ENCODE measurements at places on chromosomes 1 and 21.

- DNase-seq, result no peak
Observed at GRCh38 chr1:226444901-226445300, 37.0 kb upstream of the PARP1 start.

DNA sequence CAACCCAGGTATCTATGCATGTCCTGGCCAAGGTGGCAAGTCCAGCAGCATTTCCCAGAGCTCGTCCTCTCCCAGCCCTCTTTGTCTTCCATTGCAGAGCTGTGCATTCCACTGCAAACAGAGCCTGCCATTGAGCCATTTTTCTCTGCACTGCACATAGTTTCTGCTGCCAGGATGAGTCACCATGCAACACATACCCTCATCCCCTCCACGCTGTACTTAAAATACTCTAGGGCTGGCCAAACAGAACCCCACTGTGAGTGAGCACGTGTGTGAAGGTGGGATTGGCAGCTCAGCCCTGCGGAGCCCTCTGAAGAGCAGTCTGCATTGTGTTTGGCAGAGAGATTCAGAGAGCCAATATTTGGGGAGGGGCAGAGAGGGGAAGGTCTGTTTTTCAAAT is 3.9 kb upstream of the ATP1B1 start:
- DNase-seq, result no peak

- no peak for DNase-seq
Observed at GRCh38 chr1:71193153-71193552, 112.3 kb upstream of the ZRANB2 start.

DNA sequence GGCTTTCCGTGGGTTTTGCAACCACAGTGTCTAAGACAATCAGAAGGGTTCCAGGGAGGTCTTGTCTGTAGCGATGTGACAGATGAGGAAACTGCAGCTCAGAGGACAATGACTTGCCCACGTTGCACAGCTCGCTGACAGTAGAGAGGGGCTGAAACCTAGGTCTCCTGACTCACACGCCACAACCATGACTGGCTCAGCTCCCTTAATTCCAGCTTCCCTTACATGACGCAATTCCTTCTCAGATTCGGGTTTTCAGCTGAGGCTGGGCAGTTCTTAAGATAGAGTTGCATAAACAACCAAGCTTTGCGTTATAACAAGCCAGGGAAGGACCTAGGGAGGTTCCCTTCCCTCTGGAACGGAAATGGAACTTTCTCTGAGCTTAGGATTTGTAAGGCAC is 36.3 kb downstream of the DHCR24 start:
- DNase-seq, result no peak

GRCh38 chr1:17348593-17349234 is 23.3 kb upstream of the PADI6 start:
- DNase-seq, result no peak

DNA sequence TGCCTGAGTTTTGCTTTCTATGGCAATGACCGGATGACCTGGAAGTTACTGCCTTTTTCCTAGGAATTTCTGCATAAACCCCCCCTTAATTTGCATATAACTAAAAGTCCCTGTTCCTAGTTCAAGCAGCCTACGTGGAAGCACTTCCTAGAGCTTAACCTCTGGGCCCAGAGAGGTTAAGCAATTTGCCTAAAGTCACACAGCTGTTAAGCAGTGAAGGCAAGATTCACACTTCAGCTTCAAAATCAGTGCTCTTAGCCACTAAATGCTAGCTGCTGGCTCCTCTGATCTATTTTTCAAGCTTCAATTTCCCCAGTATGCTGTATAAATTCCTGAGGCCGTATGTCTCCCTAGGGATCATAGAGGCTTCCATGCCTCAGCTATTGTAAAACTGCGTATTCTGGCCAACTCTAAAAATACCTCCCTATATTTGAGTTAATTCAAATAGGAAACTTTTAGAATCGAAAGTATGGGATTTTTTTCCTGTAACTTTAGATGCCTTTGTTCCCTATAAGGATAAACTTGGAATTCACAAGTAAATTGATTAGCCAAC is 53.1 kb upstream of the CD5L start:
- no peak for DNase-seq

GRCh38 chr1:20819818-20820217 is 32.7 kb upstream of the HP1BP3 start:
- no peak for DNase-seq

DNA sequence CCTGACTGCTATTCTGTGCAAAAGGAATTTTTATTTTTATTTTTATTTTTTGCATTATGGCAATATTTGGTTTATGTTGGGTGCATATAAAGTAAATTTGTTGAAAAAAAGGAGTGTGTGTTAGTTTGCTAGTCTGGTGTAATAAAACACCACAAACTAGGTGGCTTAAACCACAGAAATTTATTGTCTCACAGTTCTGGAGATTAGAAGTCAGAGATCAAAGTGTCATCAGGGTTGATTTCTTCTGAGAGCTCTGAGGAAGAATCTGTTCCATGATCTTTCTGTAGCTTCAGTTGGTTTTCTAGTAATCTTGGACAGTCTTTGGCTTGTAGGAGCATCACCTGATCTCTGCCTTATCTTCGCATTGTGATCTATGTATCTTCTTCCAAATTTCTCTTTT is 6.5 kb downstream of the SLC30A7 start:
- DNase-seq, result no peak

GRCh38 chr1:208520438-208521099 is 276.4 kb upstream of the PLXNA2 start:
- DNase-seq, result no peak

GRCh38 chr21:41663805-41664788 is 102.8 kb downstream of the RIPK4 start:
- no peak for DNase-seq

DNA sequence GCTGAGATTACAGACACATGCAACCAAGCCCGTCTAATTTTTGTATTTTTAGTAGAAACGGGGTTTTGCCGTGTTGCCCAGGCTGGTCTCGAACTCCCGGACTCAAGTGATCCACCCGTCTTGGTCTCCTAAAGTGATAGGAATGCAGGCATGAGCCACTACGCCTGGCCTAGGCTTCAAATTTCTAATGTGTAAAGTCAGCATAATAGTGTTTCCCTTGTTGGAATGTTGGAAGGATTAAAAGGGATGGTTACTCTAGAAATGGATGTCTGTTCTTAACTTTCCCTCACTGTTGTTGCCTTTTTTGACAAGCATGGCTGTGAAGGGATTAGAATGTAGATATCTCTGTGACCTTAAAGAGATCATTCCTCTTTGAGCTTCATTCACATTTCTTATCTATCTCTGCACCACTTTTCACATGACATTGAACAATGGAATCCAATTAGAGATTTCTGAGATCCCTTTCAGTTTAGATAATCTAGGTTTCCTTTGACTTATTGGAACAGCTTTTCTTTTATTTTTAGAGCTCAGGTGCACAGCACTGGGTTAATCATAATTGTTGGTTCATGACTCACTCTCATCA is 33.7 kb downstream of the NFASC start:
- DNase-seq, result peak; percentile 63

DNA sequence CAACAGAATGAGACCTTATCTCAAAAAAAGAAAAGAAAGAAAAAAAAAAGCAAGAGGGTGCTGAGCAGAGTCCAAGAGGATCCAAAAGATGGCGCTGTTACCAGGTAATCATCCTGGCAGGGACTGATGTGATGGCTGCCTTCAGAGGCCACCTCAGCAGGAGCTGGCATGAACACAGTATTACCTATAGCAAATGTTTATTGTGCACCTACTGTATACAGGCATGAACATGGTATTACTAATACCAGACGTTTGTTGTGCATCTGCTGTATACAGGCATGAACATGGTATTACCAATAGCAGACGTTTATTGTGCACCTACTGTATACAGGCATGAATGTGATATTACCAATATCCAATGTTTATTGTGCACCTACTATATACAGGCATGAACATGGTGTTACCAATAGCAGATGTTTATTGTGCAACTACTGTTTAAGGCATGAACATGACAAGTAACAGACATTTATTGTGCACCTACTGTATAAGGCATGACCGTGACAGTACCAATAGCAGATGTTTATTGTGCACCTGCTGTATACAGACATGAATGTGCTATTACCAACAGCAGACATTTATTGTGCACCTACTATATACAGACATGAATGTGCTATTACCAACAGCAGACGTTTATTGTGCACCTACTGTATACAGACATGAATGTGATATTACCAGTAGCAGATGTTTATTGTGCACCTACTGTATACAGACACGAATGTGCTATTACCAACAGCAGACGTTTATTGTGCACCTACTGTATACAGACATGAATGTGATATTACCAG is 115.1 kb upstream of the TMEM51 start:
- DNase-seq, result peak; percentile 79

GRCh38 chr1:57824535-57824934 is 400.7 kb upstream of the DAB1 start:
- DNase-seq, result no peak

DNA sequence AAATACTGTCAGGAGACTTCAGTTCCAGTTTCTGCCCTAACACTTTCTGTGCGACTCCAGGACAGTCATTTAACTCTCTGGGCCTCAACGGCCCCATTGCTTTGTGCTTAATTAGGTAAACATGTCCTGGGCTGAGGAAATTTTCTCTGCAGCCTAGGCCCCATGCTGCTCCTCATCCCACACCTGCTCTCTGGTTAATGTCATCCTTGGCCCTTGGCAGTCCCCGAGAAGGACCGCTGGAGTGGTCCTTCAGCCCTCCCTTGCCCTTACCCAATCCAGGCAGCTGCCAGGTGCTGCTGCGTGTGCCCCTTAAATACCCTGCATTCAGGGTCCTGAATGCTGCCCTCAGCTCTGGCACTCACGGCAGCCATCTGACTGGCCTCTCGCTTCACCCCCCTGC is 18.7 kb downstream of the UBL4B start:
- no peak for DNase-seq

- no peak for DNase-seq
Observed at GRCh38 chr21:37828991-37829390, 87.3 kb downstream of the KCNJ6 start.

DNA sequence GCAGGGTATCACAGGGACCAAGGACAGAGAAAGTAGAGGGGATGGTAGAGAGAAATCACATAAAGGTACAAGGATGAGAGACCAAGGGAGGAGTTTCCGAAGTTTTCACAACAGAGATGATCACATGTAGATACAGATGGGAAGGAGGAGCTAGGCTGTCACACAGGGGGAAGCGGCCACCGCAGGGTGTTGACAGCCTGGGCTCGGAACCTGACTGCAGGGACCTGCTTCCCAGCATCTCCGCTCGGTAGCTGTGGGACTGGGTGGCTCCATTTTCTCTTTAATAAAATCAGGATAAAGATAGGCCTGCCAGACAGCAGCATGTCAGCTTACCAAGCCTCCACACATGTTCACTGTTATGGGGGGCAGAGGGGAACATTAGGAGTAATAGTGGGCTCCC is 32.3 kb downstream of the CDCA8 start:
- no peak for DNase-seq

DNA sequence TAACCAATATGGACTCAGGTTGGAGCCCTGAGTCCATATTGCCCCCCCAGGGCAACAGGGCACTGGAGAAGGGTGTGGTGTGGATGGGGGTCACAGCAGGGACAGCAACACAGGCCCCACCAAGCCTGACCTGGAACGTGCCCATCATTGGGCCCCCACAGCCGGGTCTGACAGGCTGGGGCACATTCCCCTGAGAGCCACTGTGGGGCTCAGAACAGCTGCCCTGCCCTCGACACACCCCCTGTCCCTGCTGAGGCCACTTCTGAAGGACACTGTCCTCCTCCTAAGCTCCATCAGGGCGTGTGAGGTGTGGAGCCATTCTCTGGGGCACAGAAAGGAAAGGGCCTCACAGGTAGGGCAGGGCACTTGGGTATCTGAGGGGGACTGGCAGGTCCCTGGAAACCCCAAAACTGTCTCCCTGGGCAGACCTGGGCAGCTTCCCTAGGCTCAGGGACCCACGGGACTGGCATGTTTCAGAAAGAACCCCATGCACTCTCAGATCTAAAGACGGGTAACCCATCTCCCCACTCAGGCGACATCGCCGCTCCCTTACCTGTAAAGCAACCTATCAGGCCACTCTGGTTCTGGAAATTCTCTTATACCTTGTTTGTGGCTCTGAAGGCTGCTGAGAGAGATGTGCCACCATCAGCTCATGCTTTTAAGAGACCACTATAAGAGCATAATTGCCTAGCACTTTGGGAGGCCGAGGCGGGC is 95.5 kb downstream of the DMRTB1 start:
- DNase-seq, result no peak

DNA sequence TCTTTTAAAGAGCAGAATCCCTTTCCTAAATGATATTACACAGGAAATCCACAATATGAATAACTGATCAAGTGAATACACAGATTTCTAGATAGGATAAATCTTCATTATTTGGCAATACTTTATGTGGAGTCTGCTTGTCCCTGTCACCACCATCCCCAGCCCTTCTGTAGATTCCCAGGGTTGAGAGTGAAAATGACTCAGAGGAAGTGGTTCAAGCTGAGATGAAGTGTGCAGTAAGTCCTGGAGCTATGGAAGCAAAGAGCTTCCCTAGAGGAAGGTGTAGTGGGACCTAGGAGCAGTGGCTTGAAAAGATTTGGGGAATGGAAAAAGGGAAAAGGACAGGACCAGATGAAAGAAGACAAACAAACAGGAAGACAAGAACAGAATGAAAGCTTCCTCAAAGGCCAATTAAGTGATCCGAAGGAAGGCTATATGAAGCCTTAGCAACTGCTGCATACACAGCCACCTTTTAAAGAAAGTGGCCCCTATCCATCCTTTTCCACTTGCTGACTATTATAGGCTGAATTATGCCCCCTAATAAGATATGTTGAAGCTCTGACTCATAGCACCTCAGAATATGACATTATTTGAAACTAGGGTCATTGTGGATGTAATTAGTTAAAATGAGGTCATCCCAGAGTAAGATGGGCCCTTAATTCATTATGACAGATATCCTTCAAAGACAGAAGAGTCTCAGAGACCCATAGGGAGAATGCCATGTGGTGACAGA is 96.5 kb upstream of the CAMK1G start:
- DNase-seq, result no peak

GRCh38 chr1:221117133-221117532 is 237.9 kb downstream of the HLX start:
- no peak for DNase-seq

All from mesendoderm (in vitro differentiated cells).